Ammon's horn (tissue), 1 donor: ENCODE measurements at places on chromosomes 6 and 20.
A peak's percentile ranks its signal among the peaks of the same experiment; 100 is the strongest.

GRCh38 chr6:150686566-150686965 lies 86.9 kb downstream of the PLEKHG1 start:
- DNase-seq: no peak

DNA sequence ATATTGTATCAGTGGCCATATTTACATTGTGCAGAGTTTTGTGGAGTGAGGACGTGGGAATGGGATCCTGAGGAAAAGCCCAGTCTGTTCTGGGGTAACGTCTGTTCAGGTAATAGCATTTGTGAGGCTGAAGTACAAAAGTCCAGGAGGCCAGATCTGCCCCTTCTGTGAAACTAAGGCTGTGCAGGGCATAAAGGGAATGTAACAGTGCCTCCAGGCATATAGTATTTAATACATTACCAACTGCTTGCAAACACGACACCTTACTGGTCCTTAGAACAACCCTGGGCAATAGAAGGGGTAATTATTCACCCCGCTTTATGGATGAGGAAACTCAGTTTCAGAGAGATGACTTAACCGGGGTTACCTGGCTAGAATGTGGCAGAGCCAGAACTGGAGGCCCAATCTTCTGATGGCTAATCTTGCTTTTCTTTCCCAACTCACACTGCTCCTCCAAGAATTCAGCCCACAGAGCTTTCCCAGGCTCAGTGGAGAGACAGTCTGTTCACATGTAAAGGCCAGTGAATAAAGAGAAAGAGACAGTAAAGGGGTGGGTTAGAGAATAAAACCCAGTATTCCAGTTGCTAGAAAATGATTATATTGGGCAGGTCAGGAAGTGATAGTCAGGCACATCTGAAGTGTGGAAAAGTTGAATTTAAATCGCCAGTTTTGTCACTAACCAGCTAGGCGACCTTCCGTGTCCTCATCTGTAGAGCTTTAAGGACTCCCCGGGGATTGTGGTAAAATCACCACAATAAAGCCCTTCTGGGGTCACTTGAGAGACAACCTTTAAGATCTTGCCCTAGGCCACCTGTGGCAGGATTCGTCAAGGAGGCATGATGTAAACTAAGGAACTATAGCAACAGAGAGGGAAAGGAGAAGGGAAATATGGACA lies 280.7 kb upstream of the CITED2 start:
- DNase-seq: no peak

DNA sequence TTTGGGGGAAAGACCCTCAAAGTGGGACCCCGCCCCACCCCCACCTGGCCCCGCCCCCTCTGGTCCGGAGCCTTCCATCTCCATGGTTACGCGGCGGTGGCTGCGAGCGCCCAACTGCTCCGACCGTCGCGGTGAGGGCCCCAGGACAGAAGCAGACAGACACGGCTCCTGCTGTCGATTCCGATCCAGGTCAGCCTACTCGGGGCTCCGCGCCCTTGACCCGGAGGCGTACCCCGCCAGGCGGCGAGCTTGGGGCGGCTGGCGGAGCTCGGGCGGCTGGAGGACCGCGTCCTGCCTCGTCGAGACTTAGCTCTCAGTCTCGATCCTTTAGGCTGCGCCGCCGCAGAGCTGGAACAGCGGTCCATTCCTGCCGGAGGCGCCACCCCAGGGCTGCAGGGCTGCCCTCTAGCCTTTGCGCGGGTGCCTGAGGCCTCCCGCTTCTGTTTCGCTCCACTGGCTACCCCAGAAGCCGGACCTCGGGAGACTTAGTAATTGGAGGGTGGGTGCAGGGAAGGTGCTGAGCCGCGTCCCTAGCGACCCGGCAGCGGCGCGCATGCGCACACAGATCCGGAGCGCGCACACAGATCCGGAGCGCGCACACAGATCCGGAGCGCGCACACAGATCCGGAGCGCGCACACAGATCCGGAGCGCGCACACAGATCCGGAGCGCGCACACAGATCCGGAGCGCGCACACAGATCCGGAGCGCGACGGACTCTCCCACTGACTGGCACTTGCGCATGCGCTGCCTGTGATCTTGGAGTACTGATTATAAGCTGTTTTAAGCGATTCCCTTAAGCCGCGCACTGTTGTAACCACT lies at the start of gene CFAP206:
CFAP206 (plus strand) TSS at position 72 of the 820 bp plus-strand sequence. CDS start 1,868 bp downstream, outside the sequence.
- DNase-seq: peak; percentile 88

GRCh38 chr6:72350296-72350881 lies 271.5 kb upstream of the KCNQ5 start:
- DNase-seq: no peak

GRCh38 chr20:46031701-46032254 lies 2.8 kb downstream of the SLC12A5 start:
- DNase-seq: no peak

GRCh38 chr6:63819831-63820230 lies 184.2 kb downstream of the PHF3 start:
- DNase-seq: no peak

DNA sequence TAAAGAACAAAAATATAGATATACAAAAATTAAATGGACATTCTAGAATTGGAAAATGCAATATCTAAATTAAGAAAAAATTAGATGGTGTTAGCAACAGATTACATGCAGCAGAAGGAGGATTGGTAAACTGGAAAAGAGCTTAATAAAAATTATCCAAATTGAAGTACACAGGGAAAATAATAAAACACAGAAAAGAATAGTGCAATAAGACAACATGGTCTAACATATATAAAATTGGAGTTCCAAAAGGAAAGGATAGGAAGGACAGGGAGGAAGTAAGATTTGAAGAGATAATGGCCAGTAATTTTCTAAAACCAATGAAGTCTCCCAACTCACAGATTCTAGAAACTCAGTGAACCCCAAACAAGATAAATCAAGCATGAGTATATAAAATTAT lies 194.5 kb downstream of the TBX18 start:
- no peak for DNase-seq

DNA sequence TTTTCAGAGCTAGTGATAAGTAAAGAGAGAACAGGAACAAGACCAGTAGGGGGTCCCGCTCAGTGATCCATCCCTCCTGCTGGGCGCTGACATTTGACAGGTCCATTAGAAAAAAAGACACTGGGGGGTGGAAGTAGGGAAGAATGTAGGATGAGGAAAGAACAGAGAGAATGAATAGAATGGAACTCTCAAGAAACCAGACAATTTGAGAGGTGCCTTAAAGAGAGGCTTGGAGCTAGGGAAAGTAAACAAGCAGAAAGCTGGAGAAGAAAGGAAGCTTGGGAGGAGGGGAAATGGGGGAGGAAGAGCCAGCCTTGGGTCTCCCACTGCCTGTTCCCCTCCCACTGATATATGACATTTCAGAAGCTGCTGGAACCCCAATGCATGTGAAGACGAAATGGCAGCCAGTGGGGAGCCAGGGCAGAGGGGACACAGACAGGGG lies 8.4 kb downstream of the GABBR1 start:
- DNase-seq: no peak

GRCh38 chr6:52482903-52483670 lies 62.9 kb downstream of the EFHC1 start:
- DNase-seq: no peak

DNA sequence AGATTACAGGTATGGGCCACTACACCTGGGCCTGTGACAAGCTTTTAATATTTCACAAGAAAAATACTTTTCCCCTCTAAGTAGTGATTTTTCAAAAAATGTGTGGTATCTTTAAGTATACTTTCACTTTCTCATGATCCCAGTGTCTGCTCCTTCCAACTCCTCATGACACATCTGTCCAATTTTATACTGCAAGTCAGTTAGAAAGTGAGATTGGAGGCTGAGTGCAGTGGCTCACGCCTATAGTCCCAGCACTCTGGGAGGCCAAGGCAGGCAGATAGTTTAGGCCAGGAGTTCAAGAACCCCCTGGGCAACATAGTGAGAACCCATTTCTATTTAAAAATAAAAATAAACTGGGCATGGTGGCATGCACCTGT lies 20.2 kb downstream of the PIM1 start:
- no peak for DNase-seq

GRCh38 chr6:80728101-80728750 lies 621.8 kb downstream of the BCKDHB start:
- no peak for DNase-seq

- DNase-seq: no peak
Measured at GRCh38 chr20:58667975-58668374, 16.9 kb downstream of the STX16 start.

- DNase-seq: no peak
Measured at GRCh38 chr6:33211136-33211535, 2.8 kb downstream of the RING1 start.

DNA sequence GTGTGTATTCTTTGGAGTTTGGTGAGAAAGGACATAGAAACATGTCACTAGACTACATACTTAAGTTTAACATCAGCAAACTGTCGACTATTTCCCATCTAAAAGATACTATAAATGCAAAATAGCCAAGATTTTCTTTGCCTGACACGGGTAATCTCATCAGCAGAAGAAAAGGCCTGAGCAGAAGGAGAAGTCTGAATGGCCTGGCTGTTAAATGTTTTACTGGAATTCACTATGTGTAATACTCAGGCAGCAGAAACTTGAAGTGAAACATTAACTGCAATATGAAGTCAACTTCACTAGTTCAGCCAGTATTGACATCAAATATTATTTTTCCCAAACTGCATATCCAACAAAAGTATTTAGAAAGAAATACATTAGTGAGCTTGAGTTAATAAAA lies 6.4 kb upstream of the DSE start:
- no peak for DNase-seq

GRCh38 chr20:48933017-48933766 lies 11.7 kb downstream of the ARFGEF2 start:
- DNase-seq: no peak

DNA sequence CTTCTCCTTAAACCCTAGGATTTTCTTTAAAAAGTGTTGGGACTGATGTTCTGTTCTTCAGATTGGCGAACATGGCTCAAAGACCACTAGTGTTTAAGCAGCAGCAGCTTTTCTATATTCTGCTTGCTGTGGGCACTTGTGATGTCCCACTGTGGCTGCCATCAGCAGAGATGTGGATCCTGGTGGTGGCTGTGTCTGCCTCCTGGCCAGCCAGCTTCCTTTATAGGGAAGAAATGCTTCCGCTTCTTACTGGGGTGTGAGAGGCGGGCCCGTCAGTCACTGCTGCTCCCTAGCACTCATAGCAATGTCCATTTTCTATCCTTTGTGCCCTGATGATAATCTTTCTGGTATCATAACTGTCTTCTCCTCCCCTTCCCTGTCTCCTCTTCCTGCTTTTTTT lies 66.7 kb upstream of the ESR1 start:
- no peak for DNase-seq
